ENCODE measurements at places on chromosomes 2 and 18.
A peak's percentile ranks its signal among the peaks of the same experiment; 100 is the strongest.

DNA sequence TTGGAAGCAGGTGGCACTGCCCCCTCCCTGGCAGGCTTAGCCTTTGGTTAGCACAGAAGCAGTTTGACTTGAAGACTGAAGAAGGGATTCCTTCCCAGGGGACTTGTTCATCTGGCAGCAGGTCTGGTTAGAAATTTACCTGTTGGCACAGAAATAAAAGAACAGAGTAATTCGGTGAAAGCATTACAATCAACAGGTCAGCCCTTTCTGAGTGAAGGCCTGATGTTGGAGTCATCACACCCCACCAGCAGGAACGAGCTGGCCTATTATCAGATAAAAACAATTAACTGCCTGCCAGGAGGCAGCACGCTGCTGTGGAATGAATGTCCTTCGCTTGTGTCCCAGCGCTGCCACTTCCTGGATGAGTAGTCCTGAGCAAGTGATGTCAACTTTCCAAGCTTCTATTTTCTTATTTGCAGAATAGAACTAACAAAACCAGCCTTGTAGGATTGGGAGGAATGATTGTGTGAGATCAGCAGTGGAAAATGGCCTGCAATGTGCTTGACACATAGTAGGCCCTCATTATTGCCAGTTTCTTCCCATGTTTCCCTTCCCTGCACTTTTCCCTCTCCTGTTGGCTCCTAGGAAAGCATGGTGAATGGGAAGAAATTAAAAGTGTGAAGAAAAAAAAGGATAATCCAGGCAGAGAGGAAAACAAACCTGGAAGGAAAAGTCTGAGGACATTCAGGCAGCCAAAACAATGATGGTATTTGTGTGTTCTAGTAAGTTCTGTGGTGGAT is 29.0 kb downstream of the LGALSL start:
- DNase-seq = peak; percentile 80

GRCh38 chr2:196598412-196598811 is 41.1 kb upstream of the CCDC150 start:
- DNase-seq = no peak

DNA sequence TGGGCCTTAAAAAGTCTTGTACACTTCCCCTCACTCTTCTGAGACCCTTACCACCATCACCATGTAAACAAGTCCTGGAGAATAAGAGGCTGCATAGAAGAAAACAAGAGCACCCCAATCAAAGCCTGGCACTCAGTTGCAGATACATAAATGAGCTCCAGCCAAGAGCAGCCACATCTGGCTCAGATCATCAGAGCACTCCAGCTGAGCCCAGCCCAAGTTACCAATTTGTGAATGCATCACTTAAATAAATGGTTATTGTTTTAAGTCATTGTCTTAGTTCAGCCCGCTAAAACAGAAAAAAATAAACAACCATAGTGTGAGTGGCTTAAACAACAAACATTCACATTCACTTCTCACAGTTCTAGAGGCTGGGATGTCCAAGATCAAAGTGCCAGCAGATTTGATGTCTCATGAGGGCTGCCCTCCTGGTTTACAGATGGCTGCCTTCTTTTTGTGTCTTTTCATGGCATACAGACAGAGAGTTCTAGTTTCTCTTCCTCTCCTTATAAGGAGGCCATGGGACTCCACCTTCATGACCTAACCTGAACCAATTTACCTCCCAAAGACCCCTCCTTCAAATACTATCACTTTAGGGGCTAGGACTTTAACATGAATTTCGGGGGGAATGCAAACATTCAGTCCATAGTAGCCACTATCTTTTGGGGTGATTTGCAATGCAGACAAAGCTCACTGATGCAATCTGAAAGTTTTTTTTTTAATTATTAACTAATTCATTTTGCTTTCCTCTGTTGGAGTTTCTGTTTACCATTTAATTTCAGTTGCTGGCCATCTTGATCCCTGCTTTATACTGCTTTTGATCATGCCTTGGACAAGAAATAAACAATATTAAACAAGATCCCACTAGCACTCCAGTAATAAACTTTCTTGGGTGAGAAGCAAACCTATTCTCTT is 187.5 kb upstream of the ACVR2A start:
- DNase-seq = no peak

DNA sequence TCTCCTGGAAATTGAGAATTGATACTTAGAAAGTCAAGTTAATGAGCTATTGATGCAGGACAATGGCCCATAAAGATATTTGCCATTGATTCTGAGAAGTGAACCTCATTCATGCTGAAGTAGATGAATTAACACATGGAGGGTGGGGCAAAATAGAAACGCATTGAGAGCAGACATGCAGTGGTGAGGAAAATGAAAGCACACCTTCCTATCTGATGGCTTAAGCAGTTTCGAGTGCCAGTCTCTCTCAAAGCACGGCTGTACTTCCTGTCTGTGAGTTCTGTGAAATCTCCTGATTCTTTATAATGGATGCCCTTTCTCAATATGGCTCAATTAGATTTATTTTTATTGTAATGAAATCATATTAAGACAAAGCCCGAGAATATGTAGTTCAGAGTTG is 247.0 kb downstream of the TMX3 start:
- DNase-seq = no peak

DNA sequence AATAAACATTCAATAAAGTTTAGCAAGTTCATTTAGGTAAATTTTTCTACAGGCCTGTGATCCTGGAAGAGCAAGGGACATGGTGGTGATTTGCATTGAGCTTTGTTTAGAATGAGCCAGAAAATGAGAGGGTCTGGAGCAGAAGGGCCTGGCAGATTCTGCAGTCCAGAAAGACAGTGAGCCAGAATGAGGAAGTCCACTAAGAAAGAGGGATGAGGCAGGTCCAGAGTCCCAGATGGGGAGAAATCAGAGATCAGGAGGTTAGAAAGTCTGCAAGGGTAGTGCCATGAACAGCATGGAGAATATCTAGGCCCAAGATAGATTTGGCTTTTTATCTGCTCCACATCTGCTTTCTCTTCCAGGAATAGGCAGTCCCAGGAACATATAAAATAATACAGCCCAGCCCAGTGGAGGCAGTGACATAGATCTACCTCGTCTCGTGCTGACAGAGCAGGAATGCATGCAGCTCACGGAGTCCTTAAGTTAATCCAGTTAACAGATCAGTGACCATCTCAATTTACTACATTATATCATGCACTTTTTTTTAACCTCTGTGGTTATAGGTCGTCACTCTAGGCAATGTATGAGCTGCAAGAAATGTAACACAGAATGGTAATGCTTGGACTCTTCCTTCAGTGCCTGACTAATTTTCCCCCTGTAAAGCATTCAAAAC is 429.0 kb downstream of the SUCLG1 start:
- DNase-seq = no peak

GRCh38 chr18:40810372-40810771 is 1144.7 kb upstream of the PIK3C3 start:
- peak; percentile 59 for DNase-seq
